Natural killer cell (primary cell): ENCODE measurements at places on chromosomes 3 and 15. TPM values are rescaled to one million over a fixed set of nuclear protein-coding genes. Genes with fewer than 3 reads are reported as not detected.

ZDHHC23 gene
- total RNA-seq = 2.5 TPM

DNA sequence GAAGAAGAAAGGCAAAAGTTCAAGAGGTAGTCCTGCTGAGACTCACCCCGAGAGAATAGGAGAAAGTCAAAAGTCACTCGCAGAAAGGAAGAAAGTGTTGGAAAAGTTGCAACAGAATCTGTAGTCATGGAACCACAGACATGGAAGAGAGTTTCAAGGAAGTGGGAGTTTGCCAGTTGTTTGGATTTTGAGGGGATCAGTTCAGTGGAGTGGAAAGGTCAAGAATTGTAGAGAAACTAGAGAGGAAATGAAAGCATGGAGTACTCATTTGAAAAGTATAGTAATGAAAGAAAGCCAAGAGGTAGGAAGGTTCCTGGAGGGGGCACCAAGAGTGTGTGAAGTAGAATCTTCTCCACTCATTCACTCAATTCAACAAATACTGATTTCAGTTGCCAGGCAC, 34.7 kb downstream of the SPTSSB start:
- no peaks in the 10 kb centered on the region for H3K36me3 ChIP-seq
- H3K4me1 ChIP-seq = peaks cover 4% of the 10 kb centered on the region
- H3K4me3 ChIP-seq = no peak overlapping the region
- DNase-seq = no peak
- H3K27ac ChIP-seq = no peak overlapping the region

GOLIM4 gene
- total RNA-seq = 17.9 TPM

- H3K36me3 ChIP-seq = no peaks in the 10 kb centered on the region
- DNase-seq = no peak
- no peaks in the 10 kb centered on the region for H3K27me3 ChIP-seq
- no peaks in the 10 kb centered on the region for H3K4me1 ChIP-seq
- H3K4me3 ChIP-seq = no peak overlapping the region
These were observed 13.6 kb downstream of the ZBTB47 start for GRCh38 chr3:42667096-42667522.

DNA sequence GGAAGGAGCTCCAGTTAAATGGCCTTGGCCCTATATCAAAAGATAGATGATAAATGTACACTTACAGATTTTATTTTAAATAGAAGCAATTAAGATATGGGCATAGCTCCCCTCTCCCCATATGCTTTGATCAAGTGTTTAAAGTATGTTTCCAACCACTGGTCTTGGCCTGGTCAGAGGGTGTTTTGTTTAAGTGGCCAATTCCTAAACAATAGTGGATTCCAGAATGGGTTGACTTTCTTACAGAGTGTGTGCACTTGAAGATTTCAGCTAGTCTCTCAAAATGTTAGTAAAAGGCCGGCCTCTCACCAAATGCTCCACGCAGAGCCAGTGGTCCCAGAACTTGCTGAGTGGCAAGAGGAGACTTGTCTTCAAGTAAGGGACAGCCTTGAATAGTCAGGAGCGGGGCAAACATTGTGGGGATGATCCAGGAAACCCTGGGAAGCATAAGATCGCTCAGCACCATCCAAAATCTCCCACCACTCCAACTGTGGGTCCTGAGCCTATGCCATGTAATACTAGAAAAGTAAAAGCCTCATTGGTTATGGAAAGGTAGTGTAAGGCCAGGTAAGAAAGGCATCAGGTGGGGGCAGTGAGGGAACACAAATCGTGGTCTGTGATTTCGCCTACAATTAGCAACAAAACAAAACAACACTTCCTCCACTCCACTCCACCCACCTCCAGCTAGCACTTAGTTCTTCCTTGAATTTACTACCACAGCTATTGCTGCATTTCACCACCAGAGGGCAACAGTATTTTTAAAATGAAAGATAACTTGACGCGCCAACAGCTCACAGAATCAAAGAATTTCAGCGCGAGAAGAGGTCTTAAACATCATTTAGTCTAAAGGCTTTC, 4.8 kb downstream of the RARRES1 start:
- H3K4me1 ChIP-seq = peaks cover 13% of the 10 kb centered on the region
- H3K27ac ChIP-seq = no peak overlapping the region

DNA sequence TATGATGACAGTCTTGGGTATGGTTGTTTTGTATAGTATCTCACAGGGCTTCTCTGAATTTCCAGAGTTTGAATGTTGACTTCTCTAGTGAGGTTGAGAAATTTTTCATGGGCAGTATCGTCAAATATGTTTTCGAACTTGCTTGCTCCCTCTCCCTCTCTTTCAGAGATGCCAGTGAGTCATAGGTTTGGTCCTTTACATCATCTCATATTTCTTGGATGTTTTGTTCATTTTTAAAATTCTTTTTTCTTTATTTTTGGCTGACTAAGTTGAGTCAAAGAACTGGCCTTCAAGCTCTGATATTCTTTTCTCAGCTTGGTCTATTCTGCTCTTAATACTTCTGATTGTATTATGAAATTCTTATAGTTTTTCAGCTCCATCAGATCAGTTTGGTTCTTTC, 282.3 kb upstream of the NECTIN3 start:
- no peak for DNase-seq
- no peak overlapping the region for H3K27ac ChIP-seq
- H3K27me3 ChIP-seq = no peaks in the 10 kb centered on the region
- H3K4me1 ChIP-seq = no peaks in the 10 kb centered on the region
- no peaks in the 10 kb centered on the region for H3K36me3 ChIP-seq

GRCh38 chr15:36887214-36887961, 213.0 kb downstream of the MEIS2 start:
- H3K27me3 ChIP-seq = peaks cover 59% of the 10 kb centered on the region
- H3K27ac ChIP-seq = no peak overlapping the region
- H3K4me1 ChIP-seq = peaks cover 4% of the 10 kb centered on the region
- H3K4me3 ChIP-seq = no peak overlapping the region
- no peaks in the 10 kb centered on the region for H3K36me3 ChIP-seq
